ENCODE measurements at places on chromosomes 6 and 20.

DNA sequence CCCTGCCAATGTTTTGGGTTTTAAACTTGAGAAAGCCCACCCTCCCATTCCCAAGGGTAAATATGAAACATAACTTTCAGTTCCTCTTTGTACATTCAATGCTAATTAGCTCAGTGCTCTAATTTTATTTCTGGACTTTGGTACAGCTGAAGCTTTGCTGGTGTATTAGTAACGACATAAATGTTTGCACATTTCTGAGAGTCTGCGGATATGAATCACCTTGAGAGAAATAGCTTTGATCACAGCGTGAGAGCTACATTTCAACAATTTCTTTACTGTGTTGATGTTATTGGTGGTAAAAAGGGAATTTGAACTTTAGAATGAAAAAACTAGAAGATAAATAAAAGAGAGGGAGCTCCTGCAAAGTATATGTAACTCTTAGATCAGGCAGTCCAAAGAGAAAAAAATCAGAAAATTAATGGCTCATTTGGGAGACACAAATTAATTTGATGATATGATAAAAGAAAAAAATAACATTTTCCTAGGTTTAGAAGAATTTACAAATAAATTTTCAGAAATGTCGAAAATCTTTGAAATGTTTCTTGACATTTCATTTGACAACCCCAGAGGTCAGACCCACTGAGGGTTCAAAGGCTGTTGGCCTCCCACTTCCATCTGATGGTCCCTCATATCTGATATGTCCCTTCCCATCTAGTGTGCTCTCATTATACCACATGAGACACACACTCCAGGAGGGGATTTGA is 38.5 kb upstream of the CAP2 start:
- DNase-seq, result no peak

- DNase-seq, result no peak
Observed at GRCh38 chr6:41445261-41445660, 100.9 kb upstream of the FOXP4 start.

- no peak for DNase-seq
Observed at GRCh38 chr6:111175109-111175508, 87.8 kb downstream of the SLC16A10 start.

DNA sequence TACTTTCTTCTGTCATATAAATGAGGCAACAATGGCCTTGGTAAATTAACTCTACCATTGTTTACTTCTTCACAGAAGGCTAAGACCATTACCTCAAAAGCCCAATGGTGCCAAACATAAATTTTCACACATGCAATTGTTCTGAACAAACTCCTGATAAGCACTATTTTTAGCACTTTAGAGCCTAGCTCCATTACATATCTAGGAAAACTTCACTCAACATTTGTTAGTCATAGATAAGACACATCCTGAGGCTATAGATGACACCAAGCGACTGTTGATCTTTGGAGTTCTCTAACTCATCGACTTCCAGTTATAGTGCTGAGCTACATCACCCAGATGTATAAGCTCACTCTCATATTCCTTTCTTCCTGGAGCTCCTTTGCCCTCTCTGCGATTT is 245.9 kb downstream of the EYS start:
- no peak for DNase-seq

DNA sequence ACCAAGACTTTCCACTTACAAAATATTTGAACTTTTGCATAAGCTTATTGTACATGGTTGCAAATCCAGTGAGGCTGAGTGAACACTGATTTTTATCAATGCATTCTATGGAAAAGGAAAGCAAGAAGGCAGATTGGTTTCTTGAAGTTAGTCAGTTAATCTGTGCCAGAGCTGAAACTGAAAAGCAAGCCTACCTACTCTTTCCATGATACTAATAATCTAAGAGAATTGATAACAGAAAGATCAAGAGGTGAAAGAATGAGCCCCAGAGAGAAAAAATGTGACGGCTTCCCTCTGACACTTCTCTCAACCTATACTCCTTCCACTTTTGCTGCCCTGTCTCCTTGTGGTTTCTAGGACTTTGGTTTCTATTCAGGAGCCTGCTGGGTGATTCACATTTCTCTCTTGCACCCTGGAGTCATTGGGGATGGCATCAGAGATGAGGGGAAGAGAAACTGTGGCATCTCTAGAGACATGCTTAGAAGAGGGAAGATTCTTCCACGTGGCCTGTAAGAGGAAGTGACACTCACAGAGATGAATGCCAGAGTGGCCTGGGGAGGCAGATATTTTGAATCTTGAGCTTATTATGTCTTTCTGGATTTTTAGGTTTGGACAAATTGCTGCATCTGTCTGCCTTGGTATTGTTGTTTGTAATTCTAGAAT is 158.6 kb upstream of the RIMS1 start:
- no peak for DNase-seq

DNA sequence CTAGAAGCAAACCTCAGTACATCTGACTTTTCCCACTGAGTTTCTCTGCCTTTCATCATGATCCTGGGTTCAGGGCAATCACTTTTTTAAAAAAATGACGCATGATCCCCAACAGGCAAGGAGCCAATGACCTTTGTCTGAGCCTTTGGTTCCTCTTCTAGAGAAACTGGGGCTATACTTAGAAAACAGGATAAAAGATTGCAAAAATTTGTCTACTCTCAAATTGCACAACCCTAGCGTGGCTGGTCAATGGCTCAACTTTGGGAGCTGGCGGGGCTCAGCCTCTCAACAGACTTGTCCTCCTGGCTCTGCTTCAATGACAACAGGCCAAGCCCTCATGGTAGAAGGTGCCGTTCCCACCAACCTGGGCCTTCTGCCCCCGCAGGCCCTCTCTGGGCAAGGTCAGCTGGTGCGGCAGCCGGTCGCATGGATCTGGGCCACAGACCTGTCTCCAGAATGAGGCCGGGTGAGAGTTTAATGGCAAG is 48.7 kb downstream of the PDYN start:
- no peak for DNase-seq

DNA sequence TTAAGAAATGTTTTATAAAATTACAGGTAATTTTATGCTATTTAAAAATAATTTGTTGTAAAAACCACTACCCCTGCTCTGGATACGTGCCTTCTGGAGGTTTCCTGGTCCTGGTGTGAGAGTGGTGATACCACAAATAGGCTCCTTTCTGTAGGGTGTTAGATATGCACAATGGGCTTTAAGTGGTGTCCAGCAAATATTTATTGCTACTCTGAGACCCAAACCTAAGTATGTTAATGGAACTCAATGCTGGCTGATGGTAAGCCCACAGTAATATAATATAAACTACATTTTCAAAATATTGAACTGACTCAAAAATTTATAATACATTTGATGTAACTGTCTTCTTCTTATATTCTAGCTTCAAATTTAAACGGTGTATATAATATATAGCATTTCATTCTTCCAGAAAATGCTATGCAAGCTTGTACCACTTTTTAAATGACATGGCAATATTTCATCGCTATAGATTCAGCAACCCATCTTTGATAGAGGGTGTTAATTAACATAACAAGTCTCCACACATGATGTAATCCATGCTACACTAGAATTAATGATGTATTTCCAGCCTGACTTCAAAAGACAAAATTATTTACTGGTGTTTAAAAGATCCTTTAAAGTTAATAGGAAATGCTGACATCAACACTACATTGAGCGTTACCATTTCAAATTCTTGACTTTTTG is 161.9 kb downstream of the DST start:
- DNase-seq, result no peak

DNA sequence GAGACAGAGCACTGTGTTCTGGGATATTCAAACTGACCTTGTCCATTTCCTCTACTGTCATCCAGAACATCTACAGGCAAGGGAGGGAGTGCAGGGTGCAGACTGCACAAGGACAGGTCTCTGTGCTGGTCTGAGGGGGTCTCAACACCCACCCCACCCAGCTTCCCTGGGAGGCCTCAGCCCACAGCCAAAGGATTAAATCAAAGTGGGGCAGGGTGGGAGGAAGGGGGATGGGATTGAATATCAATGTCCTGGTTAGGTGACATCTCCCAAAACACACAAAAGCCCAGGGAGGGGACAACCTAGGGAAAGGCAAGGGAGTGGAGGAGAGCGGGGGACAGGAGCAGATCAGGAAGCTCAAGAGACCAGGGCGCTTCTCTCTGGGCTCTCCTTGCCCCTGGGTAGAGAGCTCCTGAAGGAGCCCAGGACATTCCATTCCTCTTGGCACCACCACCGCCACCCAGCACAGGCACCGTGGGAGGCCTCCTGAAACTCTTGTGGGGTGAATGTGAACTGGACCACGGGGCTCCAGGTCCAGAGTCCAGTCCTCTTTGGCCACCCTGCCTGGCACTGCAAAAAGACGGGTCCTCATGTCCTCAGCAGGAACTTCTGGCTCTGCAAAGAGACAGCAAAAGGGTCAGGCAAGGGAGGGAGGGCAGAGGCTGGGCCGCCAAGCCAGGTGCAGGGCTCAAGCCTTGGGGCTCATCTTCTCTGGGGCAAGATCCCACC is 73.9 kb downstream of the JPH2 start:
- DNase-seq, result no peak

DNA sequence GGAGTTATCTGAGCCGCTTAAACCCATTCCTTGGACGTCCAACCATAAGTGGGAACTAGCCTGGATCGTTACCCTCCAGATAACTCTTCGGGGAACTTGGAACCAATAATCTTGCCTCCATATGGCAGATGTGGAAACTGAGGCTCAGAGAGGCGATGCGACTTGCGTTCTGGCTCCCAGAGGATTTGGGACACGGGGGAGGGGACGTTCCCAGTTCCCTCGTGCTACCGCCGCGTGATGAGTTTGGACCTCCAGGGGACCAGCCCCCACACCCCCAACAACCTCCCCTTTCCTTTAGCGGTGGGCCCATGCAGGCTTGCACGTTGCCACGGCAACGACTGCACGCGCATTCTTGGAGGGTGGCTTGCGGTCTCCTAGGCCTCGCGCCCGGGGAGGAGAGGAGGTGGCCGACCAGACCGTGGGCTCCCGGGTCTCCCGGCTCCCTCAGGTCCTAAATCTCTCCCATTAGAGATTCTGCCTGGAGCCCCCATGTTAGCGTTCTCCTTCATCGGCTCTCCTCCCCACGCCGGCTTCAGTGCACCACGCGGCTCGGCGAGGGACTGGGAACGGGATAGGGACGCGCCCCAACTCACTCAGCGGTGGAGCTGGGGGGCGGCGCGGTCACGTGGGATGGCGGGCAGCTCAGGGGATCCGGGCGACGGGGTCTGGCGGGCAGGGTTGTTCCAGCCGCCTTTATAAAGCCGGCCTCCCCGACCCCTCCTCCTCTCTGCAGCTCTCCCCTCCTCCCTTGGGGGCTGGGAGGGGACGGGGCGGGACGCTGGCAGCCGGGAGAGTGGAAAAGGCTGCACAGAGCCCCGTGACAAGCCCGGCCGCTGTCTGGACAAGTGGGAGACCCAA is at the start of gene PLTP:
PLTP (minus strand) TSS at position 670 of the 858 bp plus-strand sequence. CDS start 703 bp downstream, outside the sequence.
- peak; percentile 39 for DNase-seq

GRCh38 chr6:72819609-72820008 is 197.7 kb downstream of the KCNQ5 start:
- DNase-seq, result no peak

DNA sequence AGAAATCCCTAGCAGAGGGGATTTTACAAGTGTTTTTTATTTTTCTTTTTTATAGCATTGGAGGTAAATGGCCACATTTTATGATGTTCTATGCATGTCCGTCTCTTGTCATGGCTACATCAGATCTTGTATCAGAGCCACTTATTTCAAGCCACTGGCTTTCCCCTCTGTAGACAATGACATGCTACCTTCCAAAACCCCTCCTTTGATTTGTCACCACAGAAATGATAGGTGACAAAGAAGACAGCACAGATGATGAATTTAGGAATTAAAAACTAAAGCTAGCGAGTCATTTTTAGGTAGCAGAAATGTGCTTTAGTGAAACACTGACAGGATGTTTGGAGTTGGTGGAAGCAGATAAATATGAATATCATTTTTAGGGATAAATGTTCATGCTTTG is 20.8 kb downstream of the PLCB1 start:
- no peak for DNase-seq

DNA sequence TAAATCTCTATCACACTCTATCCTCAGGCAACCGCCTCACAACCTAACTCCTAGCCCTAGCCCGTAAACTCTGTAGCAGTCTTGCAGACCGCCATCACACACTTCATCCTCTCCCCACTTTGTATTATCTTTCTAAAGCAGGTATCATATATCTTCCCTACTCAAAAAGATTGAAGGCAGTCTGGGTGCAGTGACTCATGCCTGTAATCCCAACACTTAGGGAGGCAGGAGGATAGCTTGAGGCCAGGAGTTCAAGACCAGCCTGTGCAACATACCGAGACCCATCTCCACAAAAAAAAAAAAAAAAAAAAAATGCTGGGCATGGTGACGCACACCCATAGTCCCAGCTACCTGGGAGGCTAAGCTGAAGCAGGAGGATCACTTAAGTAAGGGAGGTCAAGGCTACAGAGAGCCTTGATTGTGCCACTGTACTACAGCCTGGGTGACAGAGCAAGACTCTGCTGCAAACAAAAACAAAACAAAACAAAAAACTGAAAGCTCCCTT is 22.9 kb downstream of the RANBP9 start:
- no peak for DNase-seq

- DNase-seq, result no peak
Observed at GRCh38 chr20:15976047-15976736, 597.1 kb downstream of the KIF16B start.

DNA sequence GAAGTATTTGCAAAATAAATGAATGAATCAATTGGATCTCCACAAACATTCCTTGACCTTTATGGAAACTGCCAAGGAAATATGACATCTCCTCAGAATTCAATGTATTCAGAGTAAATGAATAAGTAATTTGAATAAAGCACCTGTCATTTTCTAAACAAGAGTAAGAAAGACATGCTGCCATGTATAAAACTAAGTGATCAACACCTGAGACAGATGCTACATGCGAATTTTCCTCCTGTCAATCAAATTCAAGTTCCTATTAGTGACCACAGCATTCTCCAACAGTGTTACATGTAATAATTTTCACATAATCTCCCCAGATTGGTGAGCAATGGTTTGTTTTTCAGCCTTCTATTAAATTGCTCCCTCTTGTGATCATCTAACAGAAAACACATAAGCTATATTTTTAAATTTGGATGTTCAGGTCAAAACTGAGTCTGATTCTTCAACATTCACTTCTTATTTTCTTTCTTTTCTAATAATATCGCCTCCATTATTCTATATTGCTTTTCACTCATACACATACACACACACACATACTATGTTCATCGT is 163.2 kb upstream of the RNF217 start:
- no peak for DNase-seq
